ENCODE measurements at places on chromosomes 16 and 17. TPM values are rescaled to one million over a fixed set of nuclear protein-coding genes. Genes with fewer than 3 reads are reported as not detected.

The MT1A gene
- 0.38 TPM for polyA plus RNA-seq

The TBC1D3H gene
- polyA plus RNA-seq, result not detected

The NECAB2 gene
- polyA plus RNA-seq, result 5.1 TPM

The SCGB1C2 gene
- 2.0 TPM for polyA plus RNA-seq

The HID1 gene
- 12.6 TPM for polyA plus RNA-seq

- DNase-seq, result no peak
Observed at GRCh38 chr16:10386517-10387100, 748 bp downstream of the ATF7IP2 start.

- DNase-seq, result no peak
Observed at GRCh38 chr16:47524007-47524405, 62.9 kb downstream of the PHKB start.

GRCh38 chr17:8953156-8953885, 12.2 kb downstream of the PIK3R5 start:
- DNase-seq, result no peak

DNA sequence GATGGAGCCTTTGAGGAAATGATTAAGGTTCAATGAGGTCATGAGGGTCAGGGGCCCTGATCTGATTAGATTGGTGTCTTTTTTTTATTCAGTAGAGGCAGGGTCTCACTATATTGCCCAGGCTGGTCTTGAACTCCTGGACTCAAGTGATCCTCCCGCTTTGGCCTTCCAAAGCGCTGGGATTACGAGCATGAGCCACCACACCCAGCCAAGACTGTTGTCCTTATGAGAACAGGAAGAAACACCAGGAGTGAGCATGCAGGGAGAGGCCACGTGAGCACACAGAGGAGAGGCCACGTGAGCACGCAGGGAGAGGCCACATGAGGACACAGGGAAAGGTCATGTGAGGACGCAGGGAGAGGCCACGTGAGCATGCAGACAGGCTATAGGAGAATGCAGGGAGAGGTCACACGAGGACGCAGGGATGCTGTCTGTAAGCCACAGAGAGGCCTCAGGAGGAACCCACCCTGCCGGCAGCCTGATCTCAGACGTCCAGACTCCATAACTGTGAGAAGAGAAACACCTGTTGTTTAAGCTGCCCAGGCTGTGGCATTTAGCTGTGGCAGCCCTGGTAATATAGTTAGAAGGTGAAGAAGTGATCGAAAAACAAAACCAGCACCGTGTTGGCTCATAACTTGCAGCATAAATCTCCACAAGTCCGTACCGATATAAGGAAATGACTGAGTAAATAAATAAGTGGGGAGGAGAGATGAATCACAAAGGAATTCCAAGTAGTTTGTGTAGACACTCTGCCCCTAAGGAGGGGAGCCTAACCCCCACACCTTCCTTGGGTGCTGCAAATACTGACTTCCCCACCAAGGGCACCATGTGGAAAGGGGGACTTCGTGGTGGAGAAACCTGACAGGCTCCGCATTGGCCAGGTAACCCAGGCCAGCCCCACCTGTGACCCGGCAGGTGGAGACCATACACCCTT, 14.6 kb upstream of the CSNK1D start:
- DNase-seq, result no peak

GRCh38 chr17:3557768-3558583, at the start of gene TRPV3:
TRPV3 (minus strand) TSS chr17:3557812; CDS start chr17:3554850, 2,962 bp downstream.
- DNase-seq, result no peak

GRCh38 chr16:81831722-81832126, 52.6 kb downstream of the PLCG2 start:
- no peak for DNase-seq

- DNase-seq, result no peak
Observed at GRCh38 chr16:56192635-56192945, 1.3 kb downstream of the GNAO1 start.

All from right renal pelvis (tissue), 4 donors.